ENCODE measurements at places on chromosomes 11 and 22. TPM values are rescaled to one million over a fixed set of nuclear protein-coding genes. Genes with fewer than 3 reads are reported as not detected.
A peak's percentile ranks its signal among the peaks of the same experiment; 100 is the strongest.

GRCh38 chr22:46674367-46674781 lies 54.2 kb downstream of the GRAMD4 start:
- no peak for DNase-seq

- no peak for DNase-seq
These were observed 109.7 kb upstream of the MTMR2 start for GRCh38 chr11:96033599-96033998.

The EHF gene
- not detected for polyA plus RNA-seq

DNA sequence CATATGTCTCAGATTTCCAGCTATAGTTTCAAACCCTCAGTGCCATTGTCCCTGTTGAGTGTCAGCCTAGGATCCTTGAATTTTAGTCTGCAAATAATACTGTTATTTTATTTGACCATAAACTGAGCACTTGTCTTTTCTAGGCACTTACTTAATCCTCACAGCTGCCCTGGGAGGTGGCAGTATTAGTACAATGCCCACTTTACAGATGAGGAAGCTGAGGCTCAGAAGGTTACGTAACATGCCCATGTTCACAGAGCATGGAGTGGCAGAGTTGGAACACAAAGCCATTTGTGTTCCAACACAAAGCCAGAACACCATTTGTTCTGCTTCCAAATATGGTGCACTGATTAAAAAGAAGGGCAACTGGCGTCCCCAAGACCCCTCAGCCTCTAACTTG lies 38.2 kb upstream of the ALX4 start:
- DNase-seq, result no peak

DNA sequence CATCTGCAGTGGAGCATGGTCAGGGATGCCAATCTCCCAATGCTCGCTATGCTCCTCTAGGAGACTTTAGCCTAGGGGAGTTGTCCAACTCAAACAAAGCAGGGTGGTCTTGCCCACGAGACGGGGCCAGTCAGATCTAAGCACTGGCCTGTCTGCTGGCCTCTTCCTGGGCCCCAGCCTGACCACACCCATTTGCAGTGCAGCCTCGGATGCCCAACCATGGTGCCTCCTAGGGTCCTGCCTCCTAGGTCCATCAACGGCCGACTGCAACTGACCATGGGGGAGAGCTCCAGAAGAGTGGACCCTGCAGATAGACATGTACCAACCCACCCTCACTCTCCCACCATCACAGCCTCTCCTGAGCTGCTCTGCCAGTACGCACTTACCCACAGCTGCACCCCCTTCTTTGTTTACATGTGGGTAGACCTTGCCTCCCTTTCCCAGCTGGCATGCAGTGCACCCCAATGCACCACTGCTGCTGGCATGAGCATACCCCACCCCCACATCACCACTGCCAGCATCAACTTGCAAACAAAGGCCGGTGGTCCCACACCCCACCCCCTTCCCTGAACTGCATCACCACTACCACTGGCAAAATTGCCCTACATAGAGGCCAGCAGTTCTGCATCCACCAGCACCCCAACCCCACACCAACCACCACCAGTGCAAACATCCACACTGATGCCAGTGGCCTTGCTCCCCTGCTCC lies 27.6 kb upstream of the ARL14EP start:
- no peak for DNase-seq

DNA sequence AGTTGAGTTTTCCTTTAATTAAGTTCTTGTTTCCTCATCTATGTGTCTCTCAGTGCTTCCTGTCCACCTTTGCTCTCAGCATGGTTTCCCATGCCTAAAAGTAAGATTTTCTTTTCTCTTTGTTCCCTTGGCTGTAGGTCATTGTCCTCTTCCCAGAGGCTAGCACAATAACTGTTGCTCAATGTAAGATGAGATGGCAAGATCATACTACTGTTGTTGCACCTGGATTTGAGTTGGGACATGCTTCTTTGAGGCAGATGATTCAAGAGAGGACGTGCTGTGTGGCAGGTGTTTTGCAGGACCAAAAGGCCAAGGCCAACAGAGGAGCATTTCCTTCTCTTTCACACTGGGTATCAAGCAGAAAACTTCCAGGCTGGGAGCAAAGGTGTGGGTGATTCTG lies 11.3 kb upstream of the NELL1 start:
- DNase-seq, result no peak

DNA sequence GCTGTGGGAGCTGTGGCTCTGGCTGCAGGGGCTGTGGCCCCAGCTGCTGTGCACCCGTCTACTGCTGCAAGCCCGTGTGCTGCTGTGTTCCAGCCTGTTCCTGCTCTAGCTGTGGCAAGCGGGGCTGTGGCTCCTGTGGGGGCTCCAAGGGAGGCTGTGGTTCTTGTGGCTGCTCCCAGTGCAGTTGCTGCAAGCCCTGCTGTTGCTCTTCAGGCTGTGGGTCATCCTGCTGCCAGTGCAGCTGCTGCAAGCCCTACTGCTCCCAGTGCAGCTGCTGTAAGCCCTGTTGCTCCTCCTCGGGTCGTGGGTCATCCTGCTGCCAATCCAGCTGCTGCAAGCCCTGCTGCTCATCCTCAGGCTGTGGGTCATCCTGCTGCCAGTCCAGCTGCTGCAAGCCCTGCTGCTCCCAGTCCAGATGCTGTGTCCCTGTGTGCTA lies 514 bp downstream of the KRTAP5-9 start:
- DNase-seq, result no peak

The RFPL2 gene
- not detected for polyA plus RNA-seq

DNA sequence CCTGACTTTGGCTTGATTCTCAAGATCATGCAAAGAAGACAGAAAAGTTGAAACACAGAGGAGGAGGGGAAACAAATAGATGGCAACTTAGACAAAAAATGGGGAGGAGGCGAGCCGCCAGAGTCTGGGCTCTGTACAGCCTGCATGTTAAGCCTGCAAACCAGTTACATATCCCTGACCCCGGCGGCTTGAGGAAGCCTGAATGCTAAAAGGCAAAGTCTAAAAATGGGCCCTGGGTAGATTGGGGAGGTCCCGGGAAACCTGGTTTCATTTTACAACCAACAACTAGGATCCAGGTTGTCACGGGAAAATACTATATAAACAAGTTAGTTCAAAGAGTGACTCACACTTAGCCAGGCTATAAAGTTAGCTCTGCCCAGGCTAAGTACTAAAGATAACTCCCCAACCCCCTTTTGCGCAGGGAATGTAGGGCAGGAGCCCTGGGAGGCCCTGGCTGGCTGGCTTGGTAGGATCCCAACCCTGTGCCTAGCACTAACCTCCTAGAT lies 18.8 kb upstream of the ZBTB16 start:
- DNase-seq, result no peak

GRCh38 chr11:15825976-15826650 lies 530.2 kb downstream of the SOX6 start:
- no peak for DNase-seq

DNA sequence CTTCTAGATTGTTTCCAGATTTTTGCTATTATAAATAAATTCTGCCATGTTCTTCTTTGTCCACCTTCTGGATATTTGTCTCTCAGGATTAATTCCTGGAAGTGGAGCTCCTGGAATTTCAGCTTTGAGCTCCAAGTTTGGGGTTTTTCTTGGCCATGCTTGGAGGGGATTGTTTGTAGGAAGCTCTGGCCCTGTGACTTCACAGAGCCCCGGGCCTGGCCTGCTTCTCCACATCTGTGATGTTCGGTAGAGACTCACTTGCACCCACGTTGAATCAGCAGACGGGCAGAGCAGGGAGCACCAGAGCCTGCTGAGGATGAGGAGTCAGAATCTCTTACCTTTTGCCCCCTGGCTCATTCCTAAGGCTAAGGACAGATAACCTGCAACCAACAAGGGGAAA lies 35.7 kb downstream of the LRRC32 start:
- no peak for DNase-seq

The KDM4E gene
- not detected for polyA plus RNA-seq

DNA sequence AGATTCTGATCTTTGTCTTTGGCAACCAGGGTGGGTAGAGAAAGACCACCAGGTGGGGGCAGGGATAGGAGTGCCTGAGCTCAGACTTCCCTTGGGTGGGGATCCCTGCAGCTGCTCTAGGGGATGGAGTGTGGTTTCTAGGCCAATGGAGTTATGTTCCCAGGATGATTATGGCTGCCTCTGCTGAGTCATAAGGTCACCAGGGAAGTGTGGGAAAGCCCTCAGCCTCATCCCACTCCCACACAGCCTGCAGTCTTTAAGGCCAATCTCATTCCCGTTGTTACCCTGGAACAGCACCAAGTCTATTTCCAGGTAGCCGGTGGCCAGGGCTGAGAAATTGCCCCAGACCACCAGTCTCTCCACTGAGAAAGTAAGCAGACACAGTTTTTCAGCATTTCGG lies 2269.3 kb upstream of the RAG2 start:
- no peak for DNase-seq

- no peak for DNase-seq
These were observed 14.1 kb downstream of the C11orf24 start for GRCh38 chr11:68257477-68258362.

DNA sequence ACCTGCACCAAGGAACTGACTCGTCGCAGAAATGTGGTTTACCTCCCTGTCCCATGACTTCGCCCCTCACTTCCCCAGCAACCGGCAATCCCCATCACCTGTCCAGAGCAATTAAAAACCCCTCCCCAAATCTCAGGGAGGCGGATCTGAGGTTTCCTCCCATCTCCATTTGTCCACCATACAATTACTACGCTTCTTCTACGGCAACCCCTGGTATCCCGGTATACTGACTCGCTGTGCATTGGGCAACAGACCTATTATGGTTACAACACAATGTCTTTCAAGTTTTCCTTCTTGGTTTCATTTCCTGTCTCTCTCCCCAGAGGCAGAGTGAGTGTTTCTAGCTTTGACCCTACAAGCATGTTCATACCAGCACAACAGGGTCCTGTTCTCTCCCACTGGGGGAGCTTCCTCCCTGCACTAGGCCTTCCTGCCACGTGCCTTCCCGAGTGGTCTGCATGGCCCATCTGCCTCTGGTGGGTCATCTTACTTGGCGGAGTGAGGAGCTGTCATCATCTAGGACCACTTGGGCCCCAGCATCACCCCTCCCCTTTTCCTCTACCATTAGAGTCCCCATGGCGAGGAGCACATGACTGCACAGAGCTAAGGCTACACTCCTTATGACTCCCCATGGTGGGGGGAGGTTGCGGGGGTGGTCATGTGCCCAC lies 30.3 kb upstream of the NAP1L4 start:
- DNase-seq, result no peak

- peak; percentile 53 for DNase-seq
These were observed 881.4 kb upstream of the CHORDC1 start for GRCh38 chr11:91104237-91104636.

GRCh38 chr11:106958517-106959248 lies 59.6 kb downstream of the GUCY1A2 start:
- no peak for DNase-seq

DNA sequence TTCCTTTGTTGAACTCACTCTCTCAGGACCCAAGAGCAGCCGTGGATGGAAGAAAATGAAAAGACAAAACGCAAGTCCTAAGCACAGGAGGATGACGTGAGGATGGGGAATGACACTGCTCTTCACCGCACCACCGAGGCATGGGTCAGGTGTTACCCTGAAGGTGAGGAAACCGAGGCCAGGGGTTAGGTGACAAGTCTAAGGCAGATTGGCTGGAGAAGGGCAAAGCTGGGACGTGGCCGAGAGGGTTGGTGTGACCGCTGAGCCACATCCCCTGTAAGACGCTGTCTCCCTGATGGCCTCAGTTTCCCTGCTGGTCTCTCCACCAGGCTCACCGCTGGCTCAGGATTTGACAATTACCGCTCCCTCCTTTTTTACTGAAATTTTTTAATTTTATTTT lies 284.4 kb downstream of the CTTN start:
- DNase-seq, result no peak

The INS gene
- polyA plus RNA-seq, result not detected

DNA sequence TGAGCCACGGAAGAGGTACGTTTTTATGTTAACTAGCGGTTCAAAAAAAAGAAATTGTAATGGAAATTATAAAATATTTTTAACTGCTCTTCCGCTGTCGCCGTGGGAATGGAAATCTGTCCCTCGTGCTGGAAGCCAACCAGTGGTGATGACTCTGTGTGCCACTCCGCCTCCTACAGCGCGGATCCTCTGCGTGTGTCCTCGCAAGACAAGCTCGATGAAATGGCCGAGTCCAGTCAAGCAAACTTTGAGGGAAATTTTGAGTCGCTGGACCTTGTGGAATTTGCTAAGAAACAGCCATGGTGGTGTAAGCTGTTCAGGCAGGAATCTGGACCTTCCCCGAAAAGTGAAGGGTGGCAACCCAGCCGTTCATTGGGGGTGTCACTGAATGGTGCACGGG lies 2.9 kb upstream of the CBX7 start:
- no peak for DNase-seq

The GTSE1 gene
- 12.2 TPM for polyA plus RNA-seq

GRCh38 chr22:45316796-45317526 lies 7.2 kb downstream of the FAM118A start:
- DNase-seq, result no peak

The MAPK11 gene
- 11.2 TPM for polyA plus RNA-seq

DNA sequence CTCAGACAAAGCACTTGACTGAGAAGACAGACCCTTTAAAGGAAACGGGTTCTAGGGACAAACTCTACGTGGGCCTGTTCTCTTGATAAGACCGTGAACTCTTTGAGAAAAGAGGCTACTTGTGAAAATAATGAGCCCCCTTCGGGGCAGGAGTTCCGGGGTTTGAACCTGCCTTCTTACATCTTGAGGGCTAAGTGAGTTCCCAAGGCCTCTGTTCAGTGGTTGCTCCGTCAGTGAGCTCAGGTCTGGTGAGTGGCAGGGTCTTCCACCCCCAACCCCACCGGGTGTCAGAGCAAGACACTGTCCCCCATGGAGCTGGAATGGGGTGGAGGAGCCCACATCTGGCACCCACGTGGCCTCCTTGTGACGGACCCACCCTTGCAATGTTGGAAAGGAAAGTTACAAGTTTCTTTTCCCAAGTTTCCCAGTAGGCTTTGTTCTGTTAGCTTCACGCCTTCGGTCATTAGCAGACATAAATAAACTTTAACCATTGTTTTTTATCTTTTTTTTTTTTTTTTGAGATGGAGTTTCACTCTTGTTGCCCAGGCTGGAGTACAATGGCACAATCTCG lies 6.3 kb upstream of the SAMM50 start:
- DNase-seq, result no peak

- no peak for DNase-seq
These were observed 79.8 kb upstream of the CNTN5 start for GRCh38 chr11:98940913-98941312.

DNA sequence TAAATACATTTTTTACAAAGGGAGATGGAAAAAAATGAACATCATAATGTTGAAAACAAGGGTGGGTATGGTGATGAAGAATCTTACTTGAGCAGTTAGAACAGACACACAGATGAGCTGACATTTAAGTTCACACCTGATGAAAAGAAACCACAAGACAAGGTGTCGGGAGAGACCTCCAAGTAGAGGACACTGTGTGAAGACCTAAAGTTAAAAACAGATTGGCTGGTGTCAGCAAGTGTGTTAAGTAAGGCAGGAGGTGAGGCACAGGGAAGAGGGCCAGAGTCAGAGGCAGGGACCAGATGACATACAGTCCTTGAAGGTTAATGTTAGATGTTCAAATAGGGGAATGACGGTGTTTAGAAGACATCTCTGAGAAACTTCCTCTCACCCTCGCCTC lies 236.8 kb downstream of the FAT3 start:
- DNase-seq, result no peak

- no peak for DNase-seq
These were observed 69.9 kb upstream of the RTL6 start for GRCh38 chr22:44567846-44568493.

All from BJ (cell line).